ENCODE measurements at places on chromosomes 11 and 22.
A peak's percentile ranks its signal among the peaks of the same experiment; 100 is the strongest.

GRCh38 chr11:113643701-113644100 lies 62.4 kb downstream of the TMPRSS5 start:
- no peak for DNase-seq

DNA sequence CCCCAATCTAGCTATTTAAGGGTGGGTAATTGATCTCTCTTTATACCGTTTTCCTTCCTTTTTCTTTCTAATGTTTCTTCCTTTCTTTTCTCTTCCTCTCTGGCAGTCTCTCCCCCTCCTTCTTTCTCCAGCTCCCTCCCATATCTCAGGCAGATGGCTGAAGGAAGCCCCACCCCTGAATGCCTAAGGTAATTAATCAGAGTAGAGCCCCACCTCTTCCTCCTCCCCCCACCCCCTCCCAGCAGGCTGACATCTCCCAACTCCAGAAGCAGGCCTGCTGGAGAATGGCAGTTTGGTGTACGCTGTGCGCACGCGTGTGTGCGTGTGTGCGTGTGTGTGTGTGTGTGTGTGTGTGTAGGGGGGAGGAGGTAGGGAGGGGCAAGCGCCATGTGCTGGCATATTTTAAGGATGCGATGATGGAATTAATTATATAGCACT lies 122.6 kb downstream of the APOL5 start:
- DNase-seq: peak; percentile 81

DNA sequence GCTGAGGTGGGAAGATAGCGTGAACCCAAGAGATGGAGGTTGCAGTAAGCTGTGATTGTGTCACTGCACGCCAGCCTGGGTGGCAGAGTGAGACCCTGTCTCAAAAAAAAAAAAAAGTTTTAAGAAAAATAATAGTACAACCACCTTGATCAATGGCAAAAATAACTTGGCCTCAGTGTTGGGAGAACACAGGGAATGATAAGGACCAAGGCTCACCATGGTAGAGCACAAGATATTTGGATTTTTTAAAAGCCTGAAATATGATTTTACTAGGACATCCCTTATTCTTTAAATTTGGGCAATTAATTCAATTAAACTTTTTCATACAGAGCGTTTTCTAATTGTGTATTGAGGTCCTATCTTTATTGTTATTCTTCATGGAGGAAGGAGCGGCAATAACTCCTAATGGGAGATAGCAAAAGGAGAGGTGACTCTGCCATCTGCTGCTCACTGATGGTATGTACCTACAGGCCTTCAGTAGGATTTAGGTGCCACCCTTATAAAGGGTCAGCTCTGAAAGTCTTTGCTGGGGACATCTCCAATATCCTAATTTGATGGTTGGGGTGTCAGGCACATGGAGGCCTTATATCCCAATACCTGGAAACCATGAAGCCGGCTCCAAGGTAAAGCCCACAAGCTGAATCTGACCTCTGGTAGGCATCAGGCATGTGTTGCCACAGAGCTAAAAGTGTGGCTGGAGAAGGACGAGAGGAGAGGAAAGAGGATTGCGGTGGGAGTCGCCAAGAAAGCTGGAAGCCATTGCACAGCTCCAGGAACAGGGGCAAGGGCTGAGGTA lies 21.9 kb upstream of the POLD3 start:
- peak; percentile 7 for DNase-seq

DNA sequence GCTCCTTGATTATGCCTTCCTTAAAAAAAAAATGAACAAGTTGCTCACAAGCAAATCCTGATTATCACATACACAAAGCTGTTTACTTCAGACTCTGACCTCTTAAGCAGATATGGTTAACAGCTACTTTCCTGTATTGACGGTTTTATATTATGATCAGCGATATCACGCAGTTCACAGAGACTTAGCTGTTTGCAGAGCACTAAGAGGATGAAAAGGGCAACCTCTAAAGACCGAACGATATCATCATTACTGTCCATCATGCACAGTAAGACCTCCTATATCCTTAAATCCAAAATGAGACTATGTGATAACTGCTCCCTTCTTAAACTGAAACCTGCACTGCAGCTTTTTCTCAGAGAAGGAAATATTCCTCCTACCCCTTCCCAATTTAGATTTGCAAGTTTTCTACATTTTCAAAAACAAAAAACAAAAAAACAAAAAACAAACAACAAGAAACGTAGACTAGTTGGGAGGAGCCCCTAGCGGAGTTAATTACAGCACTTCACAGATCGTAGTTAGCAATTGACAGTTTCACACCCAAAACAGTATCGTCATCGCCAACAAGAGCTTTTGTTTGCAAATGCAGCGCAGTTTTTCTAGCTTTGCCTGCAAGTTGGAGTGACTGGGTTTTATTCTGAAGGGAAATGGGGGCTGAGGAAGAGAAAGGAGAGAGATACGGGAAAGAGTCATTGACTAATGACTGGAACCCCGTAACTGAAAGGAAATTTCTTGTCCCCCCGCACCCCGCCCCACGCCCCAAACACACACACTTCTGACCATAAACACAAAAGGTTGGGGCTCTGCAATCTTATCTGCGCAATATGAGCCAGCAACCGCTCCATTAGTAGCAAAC lies 1.2 kb downstream of the DDX6 start:
- no peak for DNase-seq

GRCh38 chr11:34495724-34496377 lies 17.7 kb downstream of the ELF5 start:
- DNase-seq: peak; percentile 19

Measured in NCI-H226 (cell line).